ENCODE measurements at places on chromosomes 13 and 19. TPM values are rescaled to one million over a fixed set of nuclear protein-coding genes. Genes with fewer than 3 reads are reported as not detected.

DNA sequence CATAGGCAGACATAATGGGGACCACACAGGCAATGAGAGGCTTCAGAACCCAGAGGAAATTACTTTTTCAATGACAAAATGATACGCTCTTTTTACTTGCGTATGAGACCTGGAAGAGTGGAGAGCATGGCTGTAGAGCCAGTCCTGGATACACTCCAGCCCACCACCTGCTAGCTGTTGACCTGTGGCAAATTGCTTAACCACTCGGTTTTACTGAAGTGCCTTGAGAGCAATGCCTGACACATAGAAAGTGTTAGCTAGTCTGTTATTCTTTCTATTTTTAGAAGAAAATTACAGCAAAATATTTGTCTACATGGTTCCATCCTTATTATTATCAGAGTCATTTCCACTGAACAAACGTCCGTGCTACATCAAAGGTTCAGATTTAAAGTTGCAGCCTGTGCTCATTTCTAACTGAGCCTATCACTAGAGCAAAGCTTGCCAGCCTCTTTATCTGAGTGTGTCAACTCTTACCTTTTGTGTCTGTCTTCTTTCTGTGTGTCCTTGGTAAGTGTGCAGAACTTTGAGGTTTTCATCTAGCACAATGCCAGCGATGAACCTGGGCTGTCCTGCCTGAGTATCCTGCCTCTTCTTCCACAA is 9.6 kb upstream of the GPR183 start:
- no peaks in the 10 kb centered on the region for H3K27me3 ChIP-seq
- H3K4me3 ChIP-seq, result no peak overlapping the region
- DNase-seq, result peak; percentile 70
- no peaks in the 10 kb centered on the region for H3K36me3 ChIP-seq

GRCh38 chr19:30431591-30431990 is 59.4 kb downstream of the ZNF536 start:
- no peaks in the 10 kb centered on the region for H3K27me3 ChIP-seq
- H3K36me3 ChIP-seq, result no peaks in the 10 kb centered on the region
- no peaks in the 10 kb centered on the region for H3K4me1 ChIP-seq
- H3K27ac ChIP-seq, result no peak overlapping the region

DNA sequence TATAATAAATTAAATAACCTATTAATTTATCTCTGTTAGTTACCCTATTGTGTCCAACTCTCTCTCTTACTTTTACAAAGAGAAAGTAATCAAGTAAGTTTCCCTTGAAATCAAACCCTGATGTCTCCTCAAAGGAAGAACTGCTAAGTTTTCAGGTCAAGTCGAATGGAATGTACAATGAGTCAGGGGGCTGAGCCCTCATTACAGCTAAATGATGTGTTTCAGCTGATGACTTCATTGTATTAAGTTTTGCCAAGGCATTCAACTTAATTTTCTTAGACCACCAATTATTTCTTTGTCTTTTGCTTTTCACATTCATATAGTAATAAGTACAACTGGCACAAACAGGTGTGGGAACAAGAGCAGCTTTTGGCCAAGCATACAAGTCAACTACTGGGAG is 54.7 kb upstream of the DCT start:
- no peaks in the 10 kb centered on the region for H3K36me3 ChIP-seq
- no peak overlapping the region for H3K27ac ChIP-seq
- no peaks in the 10 kb centered on the region for H3K4me1 ChIP-seq

- DNase-seq, result no peak
- no peaks in the 10 kb centered on the region for H3K27me3 ChIP-seq
- no peak overlapping the region for H3K27ac ChIP-seq
- no peaks in the 10 kb centered on the region for H3K36me3 ChIP-seq
- H3K4me1 ChIP-seq, result no peaks in the 10 kb centered on the region
- H3K4me3 ChIP-seq, result no peak overlapping the region
Measured at GRCh38 chr13:77339408-77339807, 12.5 kb upstream of the MYCBP2 start.

- H3K36me3 ChIP-seq, result no peaks in the 10 kb centered on the region
- no peaks in the 10 kb centered on the region for H3K27me3 ChIP-seq
- H3K27ac ChIP-seq, result no peak overlapping the region
- no peaks in the 10 kb centered on the region for H3K4me1 ChIP-seq
- H3K4me3 ChIP-seq, result no peak overlapping the region
Measured at GRCh38 chr13:68690567-68690966, 1417.1 kb upstream of the ATXN8OS start.

GRCh38 chr13:83881917-83882605 is at the start of gene SLITRK1:
SLITRK1 (minus strand) TSS chr13:83882474; CDS start chr13:83881507, 967 bp downstream.
- peak; percentile 93 for DNase-seq
- no peaks in the 10 kb centered on the region for H3K27me3 ChIP-seq
- peak within 1 kb of the TSS; percentile 6 for H3K4me3 ChIP-seq
- no peak within 1 kb of the TSS for H3K27ac ChIP-seq
- H3K36me3 ChIP-seq, result no peaks in the 10 kb centered on the region

- DNase-seq, result no peak
- H3K36me3 ChIP-seq, result no peaks in the 10 kb centered on the region
- no peak overlapping the region for H3K27ac ChIP-seq
- peak overlapping the region; percentile 89 for H3K4me3 ChIP-seq
Measured at GRCh38 chr19:31351855-31352195, 2.6 kb upstream of the TSHZ3 start.

The PDX1 gene
- 10.9 TPM for total RNA-seq

All from pancreas (tissue), 10 donors.